Panc1 (cell line): ENCODE measurements at places on chromosomes 5 and 9. TPM values are rescaled to one million over a fixed set of nuclear protein-coding genes. Genes with fewer than 3 reads are reported as not detected.

The RAPGEF6 gene
- 25.0 TPM for total RNA-seq

- H3K27me3 ChIP-seq, result no peaks in the 10 kb centered on the region
- peaks cover 6% of the 10 kb centered on the region; the same call in 1 of the 2 replicates for H3K4me1 ChIP-seq
- H3K4me3 ChIP-seq, result no peak overlapping the region
- DNase-seq, result no peak
- H3K36me3 ChIP-seq, result no peaks in the 10 kb centered on the region
These were observed 21.0 kb upstream of the UBLCP1 start for GRCh38 chr5:159241946-159242552.

DNA sequence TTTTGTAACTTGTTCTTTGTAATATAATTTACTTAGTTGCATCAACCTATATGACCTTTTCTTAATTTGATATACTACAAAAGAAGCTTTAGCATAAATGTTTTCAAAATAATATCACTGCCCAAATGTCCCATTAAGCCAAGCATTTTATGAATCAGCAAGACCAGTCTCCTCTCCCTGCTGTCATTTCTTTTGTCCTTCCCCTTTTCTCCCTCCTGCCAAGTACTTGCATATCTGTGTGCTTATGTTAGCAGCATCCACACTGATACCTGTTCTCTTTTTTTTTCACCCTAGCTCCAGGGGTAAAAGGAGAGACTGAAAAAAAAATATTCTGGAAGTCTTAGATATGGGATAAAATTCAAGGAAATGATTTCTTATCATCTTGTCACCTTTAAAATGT is 69.7 kb downstream of the ZSWIM6 start:
- H3K4me1 ChIP-seq, result no peaks in the 10 kb centered on the region
- no peak overlapping the region for H3K4me3 ChIP-seq
- H3K27ac ChIP-seq, result no peak overlapping the region
- DNase-seq, result no peak

- H3K27me3 ChIP-seq, result no peaks in the 10 kb centered on the region
- H3K27ac ChIP-seq, result no peak overlapping the region
These were observed 480.5 kb downstream of the EBF1 start for GRCh38 chr5:158619083-158619788.

DNA sequence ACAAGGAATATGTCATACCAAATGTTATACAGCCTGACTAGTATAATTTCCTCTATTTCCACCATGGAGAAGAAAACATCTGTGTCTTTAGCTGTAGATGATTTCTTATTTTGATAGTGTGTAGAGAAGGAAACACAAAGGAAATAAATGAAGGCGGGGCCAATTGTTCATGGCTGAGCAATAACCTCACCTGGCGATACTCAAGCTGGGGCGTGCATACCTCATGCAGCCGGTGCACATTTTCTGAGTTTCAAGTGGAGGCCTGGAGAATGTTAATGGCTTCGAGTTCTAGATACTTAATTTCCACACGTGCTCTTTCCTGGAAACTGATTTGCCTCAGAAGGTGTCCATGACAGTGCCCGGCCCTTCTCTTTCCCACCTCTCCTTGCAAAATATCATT is 127.4 kb upstream of the TAF11L2 start:
- no peak overlapping the region for H3K27ac ChIP-seq
- no peak for DNase-seq
- no peaks in the 10 kb centered on the region for H3K27me3 ChIP-seq
- no peaks in the 10 kb centered on the region for H3K36me3 ChIP-seq
- peaks cover 8% of the 10 kb centered on the region; the same call in 1 of the 2 replicates for H3K4me1 ChIP-seq

DNA sequence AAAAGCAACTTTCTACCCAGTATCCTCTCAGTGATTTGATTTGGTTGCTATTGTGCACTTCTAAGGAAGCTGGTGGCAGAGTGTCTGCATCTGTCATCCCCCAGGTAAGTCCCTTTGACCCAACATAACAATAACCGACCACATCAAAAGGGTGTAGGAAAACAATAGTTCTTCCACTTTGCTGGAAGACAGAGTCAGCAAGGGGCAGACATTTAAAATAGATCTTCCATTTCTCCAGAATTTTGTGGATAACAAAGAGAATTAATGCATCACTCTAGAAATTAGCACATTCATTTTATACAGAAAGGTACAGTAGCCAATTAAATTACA is 177.5 kb downstream of the EBF1 start:
- H3K36me3 ChIP-seq, result no peaks in the 10 kb centered on the region
- peaks cover 5% of the 10 kb centered on the region for H3K27me3 ChIP-seq
- H3K4me3 ChIP-seq, result no peak overlapping the region
- no peak overlapping the region for H3K27ac ChIP-seq
- H3K4me1 ChIP-seq, result no peaks in the 10 kb centered on the region
- no peak for DNase-seq
